H9 (cell line): ENCODE measurements at places on chromosomes 5 and 9. TPM values are rescaled to one million over a fixed set of nuclear protein-coding genes. Genes with fewer than 3 reads are reported as not detected.

DNA sequence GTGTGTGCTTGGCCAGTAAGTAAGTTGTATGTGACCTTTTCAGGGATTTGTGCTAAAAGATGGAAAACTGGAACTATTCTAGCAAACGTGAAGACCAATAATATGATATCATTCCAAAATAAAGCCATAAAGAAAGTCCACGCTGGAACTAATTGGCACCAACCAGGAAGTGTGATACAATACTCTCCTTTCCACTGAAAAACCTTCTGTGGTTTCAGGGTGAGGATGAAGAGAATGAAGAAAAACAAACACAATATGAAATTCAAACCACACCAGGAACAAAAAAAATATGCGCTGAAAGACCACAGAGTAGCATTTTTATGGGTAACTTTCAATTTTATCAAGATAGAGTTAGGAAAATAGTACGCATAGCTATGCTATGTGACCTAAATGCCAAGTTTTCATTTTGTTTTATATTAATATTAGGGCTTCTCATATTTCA, 105.8 kb downstream of the EFNA5 start:
- no peaks in the 10 kb centered on the region for H3K36me3 ChIP-seq
- H3K27ac ChIP-seq = no peak overlapping the region
- H3K4me3 ChIP-seq = no peak overlapping the region
- DNase-seq = no peak
- peaks cover 13% of the 10 kb centered on the region; the same call in 1 of the 2 replicates for H3K4me1 ChIP-seq

- H3K4me1 ChIP-seq = no peaks in the 10 kb centered on the region
- DNase-seq = no peak
- H3K4me3 ChIP-seq = no peak overlapping the region
- no peaks in the 10 kb centered on the region for H3K36me3 ChIP-seq
These were observed 61.5 kb upstream of the NUDT12 start for GRCh38 chr5:103624035-103624480.

GRCh38 chr9:36987891-36988290, 46.2 kb downstream of the PAX5 start:
- H3K4me1 ChIP-seq = no peaks in the 10 kb centered on the region; the same call in 1 of the 2 replicates
- no peak overlapping the region for H3K27ac ChIP-seq
- H3K4me3 ChIP-seq = peak overlapping the region; percentile 75
- no peaks in the 10 kb centered on the region for H3K36me3 ChIP-seq

DNA sequence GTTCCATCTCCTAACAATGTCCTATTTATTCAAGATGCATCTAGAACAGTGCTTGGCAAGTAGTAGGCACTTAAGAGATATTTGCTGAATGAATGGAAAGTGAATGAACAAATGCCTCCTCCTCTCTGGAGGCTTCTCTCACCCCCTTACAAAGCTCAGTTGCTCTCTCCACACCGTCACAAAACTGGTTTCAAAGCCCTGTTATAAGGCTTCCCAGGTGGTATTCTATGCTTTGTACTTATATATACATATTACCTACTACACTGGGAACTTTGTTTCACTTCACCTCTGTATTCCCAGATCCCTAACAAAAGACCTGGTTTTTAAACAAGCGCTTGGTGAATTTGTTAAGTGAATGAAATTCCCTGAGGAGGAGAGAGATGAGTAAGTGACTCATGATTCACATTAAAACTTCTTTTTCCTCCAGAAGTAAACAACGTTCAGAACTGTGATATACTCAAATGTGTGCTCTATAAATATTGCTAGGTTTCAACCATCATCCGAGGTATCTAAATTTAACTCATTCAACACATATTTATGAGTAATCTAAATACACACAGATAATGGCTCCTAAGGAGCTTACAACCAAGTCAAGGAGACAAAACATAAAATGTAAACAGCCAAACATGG, 36.0 kb downstream of the DENND1A start:
- H3K4me3 ChIP-seq = peak overlapping the region; percentile 63
- H3K27ac ChIP-seq = peak overlapping the region; percentile 61
- H3K36me3 ChIP-seq = no peaks in the 10 kb centered on the region
- no peaks in the 10 kb centered on the region for H3K27me3 ChIP-seq
- DNase-seq = no peak

GRCh38 chr9:80085668-80086067, 513.9 kb downstream of the TLE4 start:
- H3K4me1 ChIP-seq = no peaks in the 10 kb centered on the region
- no peak for DNase-seq
- H3K4me3 ChIP-seq = no peak overlapping the region
- no peak overlapping the region for H3K27ac ChIP-seq

- H3K27ac ChIP-seq = no peak overlapping the region
- H3K27me3 ChIP-seq = no peaks in the 10 kb centered on the region
- peak overlapping the region; percentile 87 for H3K4me3 ChIP-seq
- H3K36me3 ChIP-seq = peaks cover 3% of the 10 kb centered on the region; the same call in 1 of the 3 replicates
- H3K4me1 ChIP-seq = no peaks in the 10 kb centered on the region; the same call in 1 of the 2 replicates
These were observed 493 bp upstream of the IL6ST start for GRCh38 chr5:55994998-55995914.

DNA sequence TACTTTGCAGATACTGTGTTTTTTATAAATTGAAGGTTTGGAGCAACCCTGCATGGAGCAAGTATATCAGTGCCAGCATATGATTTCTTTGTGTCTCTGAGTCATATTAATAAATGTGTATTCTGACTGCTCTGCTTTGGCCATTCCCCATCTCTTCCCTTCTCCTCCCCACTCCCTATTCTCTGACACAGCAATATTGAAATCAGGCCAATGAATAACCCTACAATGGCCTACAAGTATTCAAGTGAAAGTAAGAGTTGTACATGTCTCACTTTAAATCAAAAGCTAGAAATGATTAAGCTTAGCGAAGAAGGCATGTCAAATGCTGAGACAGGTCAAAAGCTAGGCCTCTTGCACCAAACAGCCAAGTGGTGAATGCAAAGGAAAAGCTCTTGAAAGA, 82.2 kb upstream of the TLX3 start:
- no peaks in the 10 kb centered on the region for H3K36me3 ChIP-seq
- H3K27me3 ChIP-seq = no peaks in the 10 kb centered on the region
- no peak for DNase-seq
- no peak overlapping the region for H3K4me3 ChIP-seq
- no peaks in the 10 kb centered on the region for H3K4me1 ChIP-seq

- no peak overlapping the region for H3K27ac ChIP-seq
- no peaks in the 10 kb centered on the region for H3K27me3 ChIP-seq
- H3K36me3 ChIP-seq = peaks cover 8% of the 10 kb centered on the region; the same call in 1 of the 2 replicates
- no peak for DNase-seq
These were observed 97.5 kb downstream of the VAV2 start for GRCh38 chr9:133894377-133895321.

GRCh38 chr5:53929570-53929969, 369.1 kb downstream of the NDUFS4 start:
- no peaks in the 10 kb centered on the region; the same call in 2 of the 3 replicates for H3K36me3 ChIP-seq
- H3K4me1 ChIP-seq = no peaks in the 10 kb centered on the region
- no peak for DNase-seq
- H3K27me3 ChIP-seq = no peaks in the 10 kb centered on the region

GRCh38 chr5:66727630-66728029, 131.4 kb downstream of the MAST4 start:
- no peak for DNase-seq
- H3K27me3 ChIP-seq = no peaks in the 10 kb centered on the region
- H3K27ac ChIP-seq = no peak overlapping the region
- no peaks in the 10 kb centered on the region for H3K4me1 ChIP-seq

GRCh38 chr5:174412374-174412773, 312.0 kb upstream of the MSX2 start:
- H3K4me1 ChIP-seq = no peaks in the 10 kb centered on the region; the same call in 1 of the 2 replicates
- H3K36me3 ChIP-seq = no peaks in the 10 kb centered on the region
- no peaks in the 10 kb centered on the region for H3K27me3 ChIP-seq

DNA sequence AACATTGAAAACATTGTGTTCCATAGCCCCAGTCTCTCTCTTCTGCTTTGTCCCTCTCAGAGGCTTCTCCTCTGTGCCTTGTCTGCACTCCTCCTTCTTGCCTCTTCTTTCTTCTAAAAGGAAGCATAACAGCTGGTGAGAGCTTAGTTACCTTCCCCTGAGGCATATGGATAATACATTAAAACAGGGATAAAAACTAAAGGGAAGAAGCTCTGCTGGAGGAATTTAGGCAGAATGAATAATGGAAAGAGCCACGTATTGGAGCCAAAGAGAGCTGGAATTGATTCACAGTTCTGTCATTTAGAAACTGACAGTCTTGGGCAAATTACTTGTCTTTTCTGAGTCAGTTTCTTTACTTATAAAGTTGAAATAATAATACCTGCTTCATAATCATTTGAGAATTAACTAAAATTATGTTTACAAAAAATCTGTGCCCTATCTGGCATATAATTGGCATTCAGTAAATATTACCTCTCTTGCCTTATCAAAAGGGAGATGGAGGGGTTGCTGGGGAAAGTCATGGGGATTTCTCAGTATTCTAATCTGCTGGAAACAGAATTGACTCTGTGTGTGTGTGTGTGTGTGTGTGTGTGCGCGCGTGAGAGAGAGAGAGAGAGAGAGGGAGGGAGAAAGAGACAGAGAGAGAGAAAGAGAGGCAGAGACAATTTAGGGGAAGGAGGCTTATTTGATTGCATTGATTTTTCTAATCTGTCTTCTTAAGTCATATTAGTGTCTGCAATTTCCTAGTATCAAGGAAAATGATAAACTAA, 20.2 kb downstream of the ZNF474 start:
- H3K4me3 ChIP-seq = no peak overlapping the region
- H3K36me3 ChIP-seq = no peaks in the 10 kb centered on the region
- H3K4me1 ChIP-seq = no peaks in the 10 kb centered on the region
- no peaks in the 10 kb centered on the region for H3K27me3 ChIP-seq
- DNase-seq = no peak

DNA sequence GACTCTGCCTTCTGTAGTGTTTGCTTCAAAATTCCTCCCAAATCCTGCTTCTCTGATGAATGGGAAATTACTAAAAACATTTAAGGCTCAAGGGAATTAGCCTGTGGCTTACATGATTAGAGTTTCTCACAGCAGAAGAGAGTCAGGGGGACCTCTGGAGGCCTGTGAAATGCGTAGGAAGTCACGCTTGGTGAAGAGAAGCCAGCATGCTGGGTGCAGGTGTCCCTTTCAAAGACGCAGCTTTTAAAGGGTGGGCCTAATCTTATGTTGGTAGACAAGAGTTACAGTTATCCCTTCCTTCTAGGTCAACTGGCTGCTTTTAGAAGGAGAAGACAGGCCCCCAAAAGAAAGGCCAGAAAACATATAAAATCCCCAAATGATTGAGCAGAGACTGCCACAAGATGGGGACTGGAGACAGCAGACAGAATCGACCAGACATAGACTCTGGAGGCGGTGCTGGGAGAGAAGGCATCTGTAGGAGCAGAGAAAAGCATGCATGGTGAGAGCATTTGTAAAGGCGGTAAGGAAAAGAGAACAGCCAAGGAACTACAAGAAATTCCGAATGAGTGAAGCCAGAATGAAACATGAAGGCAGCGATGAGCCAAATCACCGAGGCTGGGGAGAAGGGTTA, 42.3 kb downstream of the B4GALT1 start:
- H3K27ac ChIP-seq = no peak overlapping the region
- peaks cover 15% of the 10 kb centered on the region for H3K36me3 ChIP-seq
- DNase-seq = no peak

DNA sequence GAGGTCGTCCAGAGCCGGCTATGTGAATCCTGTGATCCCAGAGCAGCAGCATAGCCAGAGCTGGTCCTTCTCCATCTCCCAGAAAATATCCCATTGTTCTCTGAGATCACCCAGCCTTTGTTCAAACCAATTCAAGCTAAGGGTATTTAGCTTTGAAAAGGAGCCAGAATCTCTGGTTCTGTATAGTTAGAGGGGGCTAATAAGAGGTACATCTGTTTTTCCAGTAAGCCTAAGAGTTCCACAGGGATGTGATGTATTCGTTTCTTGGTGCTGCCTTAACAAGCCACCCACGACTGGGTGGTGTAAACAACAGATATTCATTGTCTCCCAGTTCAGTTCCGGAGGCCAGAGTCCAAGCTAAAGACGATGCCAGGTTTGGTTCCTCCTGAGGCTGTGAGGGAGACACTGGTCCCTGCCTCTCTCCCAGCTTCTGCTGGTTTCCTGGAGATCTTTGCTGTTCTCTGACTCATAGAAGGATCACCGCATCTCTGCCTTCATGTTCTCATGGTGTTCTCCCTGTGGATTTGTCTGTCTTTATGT, 344.8 kb downstream of the MTRR start:
- no peak overlapping the region for H3K27ac ChIP-seq
- H3K4me3 ChIP-seq = no peak overlapping the region
- DNase-seq = no peak
- no peaks in the 10 kb centered on the region for H3K27me3 ChIP-seq
- no peaks in the 10 kb centered on the region for H3K36me3 ChIP-seq

DNA sequence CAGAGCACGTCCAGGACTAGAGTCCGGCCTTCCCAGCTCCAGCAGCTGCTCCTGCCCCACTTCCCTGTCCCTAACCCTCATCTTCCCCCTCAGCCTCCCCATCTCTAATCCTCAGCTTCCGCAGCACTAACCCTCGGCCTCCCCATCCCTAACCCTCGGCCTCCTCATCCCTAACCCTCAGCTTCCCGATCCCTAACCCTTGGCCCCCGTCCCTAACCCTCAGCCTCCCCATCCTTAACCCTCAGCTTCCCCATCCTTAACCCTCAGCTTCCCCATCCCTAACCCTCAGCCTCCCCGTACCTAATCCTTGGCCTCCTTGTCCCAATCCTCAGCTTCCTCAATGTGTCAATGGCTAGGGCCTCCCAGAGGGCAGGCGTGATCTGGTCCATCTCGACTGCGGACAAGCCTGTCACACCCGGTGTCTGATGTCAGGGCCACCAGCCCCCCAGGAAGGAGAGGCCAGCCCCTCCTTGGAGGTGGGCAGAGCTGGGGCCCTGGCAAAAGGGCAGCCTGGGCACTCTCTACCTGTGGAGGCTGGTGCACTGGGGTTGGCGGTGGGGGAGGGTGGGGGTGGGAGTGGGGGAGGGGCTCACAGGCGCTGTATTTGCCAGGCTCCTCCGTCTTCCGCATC, 1.4 kb downstream of the OBP2B start:
- peaks cover 11% of the 10 kb centered on the region; the same call in 1 of the 2 replicates for H3K27me3 ChIP-seq
- no peak overlapping the region for H3K27ac ChIP-seq
- H3K4me1 ChIP-seq = no peaks in the 10 kb centered on the region
- no peak for DNase-seq

- H3K36me3 ChIP-seq = no peaks in the 10 kb centered on the region
- no peak for DNase-seq
- H3K4me1 ChIP-seq = no peaks in the 10 kb centered on the region
These were observed 6.2 kb downstream of the LNPEP start for GRCh38 chr5:96942078-96942477.

- DNase-seq = no peak
- no peak overlapping the region for H3K4me3 ChIP-seq
- H3K36me3 ChIP-seq = no peaks in the 10 kb centered on the region
- H3K27me3 ChIP-seq = no peaks in the 10 kb centered on the region
- H3K4me1 ChIP-seq = 0 out of 2 replicates have a peak, but pooled peaks cover 2% of the 10 kb centered on the region
These were observed 73.2 kb upstream of the SH3PXD2B start for GRCh38 chr5:172527559-172527958.

F12 gene
- 2.3 and 3.5 TPM in 2 replicates for total RNA-seq

IL33 gene
- total RNA-seq = not detected in 2 replicates

NOXA1 gene
- total RNA-seq = 1.8 and 2.0 TPM in 2 replicates

PLPP7 gene
- 1.9 and 2.4 TPM in 2 replicates for total RNA-seq

ABO gene
- 0.31 and 0.37 TPM in 2 replicates for total RNA-seq

STRBP gene
- total RNA-seq = 69.9 and 74.0 TPM in 2 replicates

PPP2R2B gene
- total RNA-seq = 14.3 and 15.2 TPM in 2 replicates
